T-helper 9 cell (primary cell): ENCODE measurements at places on chromosomes 1 and 21.

GRCh38 chr1:77585610-77586314 lies 96.7 kb downstream of the ZZZ3 start:
- no peak for DNase-seq

DNA sequence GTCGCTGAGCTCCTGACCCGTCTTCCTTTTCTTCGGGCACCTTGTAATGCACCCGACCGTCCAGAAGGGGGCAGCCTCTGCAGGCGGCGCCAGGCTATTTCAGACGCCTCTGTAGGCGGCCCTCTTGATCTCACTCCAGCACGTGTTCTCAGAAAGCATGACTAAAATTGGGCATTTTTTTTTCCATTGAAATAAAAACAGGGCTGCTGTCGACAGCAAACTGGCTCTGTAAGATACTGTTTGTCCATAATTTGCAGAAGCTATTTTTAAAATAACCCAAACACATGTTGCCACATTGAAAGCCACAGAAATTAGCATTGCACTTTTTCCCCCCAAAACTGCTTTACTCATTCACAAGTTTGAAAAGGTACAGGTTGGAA lies 78.0 kb downstream of the STUM start:
- DNase-seq, result peak; percentile 67

- DNase-seq, result no peak
Observed at GRCh38 chr1:2288311-2288710, 60.2 kb downstream of the SKI start.

DNA sequence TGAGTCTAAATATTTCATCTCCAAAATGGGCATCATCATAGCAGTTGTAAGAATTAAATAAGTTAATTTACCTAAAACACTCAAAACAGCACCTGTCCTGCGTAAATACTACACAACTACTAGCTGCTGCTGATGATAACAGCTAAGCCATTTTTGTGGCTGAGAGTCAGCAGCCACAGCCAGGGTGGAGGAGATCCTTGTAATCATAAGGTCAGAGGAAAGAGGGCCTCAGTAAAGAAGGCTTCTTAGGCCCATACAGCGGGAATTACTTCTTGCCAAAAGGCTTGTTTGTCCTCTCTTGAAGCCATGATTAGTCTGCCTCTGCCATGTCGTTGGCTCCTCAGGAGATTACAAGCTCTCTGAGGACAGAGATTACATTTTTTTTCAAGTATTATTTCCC lies 245.0 kb downstream of the FGGY start:
- no peak for DNase-seq

GRCh38 chr1:207579436-207579799 lies 65.5 kb upstream of the CR1L start:
- no peak for DNase-seq

DNA sequence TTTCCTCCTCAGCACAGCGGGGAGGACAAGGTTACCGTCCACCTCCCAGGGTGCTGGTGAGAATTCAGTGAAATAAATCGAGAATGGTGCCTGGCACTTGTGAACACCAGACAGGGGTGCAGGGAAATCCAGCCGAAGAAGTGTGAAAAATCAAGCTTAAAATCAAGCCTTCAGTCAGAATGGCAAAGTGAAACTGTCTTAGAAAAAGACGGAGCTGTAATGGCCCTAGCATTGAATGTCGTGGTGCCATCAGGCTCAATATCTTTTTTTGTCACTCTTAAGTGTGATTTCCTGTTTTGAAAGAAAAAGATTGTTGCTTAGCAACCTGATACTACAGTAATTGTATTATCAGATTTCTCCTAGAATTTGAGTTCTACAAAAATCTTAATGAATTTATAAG lies 22.1 kb downstream of the EDARADD start:
- DNase-seq, result peak; percentile 7

DNA sequence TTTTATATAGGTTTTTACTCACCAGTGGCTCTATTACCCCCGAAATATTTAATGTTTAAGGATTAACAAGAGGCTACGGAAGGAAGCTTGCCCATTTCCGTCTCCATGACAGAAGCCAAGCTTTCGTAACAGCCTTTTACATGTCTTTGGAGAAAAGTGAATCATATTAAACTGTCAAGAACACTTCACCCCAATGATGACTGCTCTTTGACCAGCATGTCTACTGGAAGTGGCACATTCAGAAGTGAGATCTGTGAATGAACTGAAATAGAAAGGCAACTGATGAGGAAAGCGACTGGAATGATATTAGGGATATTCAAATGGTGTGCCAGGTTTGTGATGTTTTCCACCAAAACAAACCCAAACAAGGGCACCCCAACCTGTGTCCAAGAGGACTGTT lies 8.5 kb upstream of the PRDM15 start:
- DNase-seq, result no peak

DNA sequence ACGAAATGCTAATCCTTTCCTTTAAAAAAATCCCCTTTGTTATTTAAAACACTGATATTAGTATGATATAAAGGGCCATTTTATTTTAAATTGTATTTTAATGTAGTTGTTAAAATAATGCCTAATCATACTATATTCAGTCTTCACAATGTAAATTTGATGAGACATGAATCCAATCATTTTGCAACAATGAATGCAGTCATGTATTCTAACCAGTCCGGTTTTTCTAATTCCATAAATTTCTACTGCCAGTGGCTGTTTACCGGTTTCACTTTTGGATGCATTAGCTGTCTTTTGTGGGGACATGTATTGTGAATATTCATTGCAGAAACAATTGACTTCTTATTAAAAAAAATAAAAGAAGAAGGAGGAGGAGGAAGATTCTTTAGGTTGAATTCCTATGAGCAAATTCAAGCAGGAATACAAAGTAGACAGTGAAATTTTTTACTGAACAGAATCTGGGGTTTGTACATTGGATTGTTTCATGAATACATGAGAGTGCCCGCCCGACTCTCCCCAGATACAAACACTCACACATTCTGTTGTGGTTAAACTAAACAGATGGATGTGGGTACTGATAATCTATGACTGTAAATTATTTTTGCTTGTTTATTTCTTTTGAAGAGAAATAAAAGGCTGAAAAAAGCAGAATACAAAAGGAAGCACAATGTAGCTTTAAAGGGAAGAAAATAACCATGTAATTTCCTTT lies 624.8 kb upstream of the PTBP2 start:
- no peak for DNase-seq

DNA sequence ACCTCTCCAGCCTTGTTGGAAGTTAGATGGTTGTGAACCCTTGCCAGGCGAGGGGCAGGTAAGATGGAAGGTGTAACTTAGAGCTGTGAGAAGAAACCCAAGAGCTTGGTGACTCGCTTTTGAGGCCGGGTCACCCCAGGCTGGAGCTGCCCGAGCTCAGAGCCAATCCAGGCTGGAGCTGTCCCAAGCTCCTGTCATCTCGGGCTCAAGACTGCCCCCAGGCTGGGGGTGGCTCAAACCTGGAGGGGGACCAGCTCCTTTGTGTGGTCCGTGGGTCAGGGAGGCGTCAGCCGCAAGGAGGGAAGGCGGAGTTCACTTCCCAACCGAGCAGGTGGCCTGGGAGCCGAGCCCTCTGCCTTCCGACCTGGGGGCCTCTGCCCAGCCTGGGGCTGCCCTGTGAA lies 2.0 kb downstream of the HUNK start:
- DNase-seq, result no peak

- DNase-seq, result no peak
Observed at GRCh38 chr1:87398641-87399040, 70.0 kb downstream of the LMO4 start.

GRCh38 chr1:25080294-25081209 lies 150.5 kb upstream of the RUNX3 start:
- DNase-seq, result no peak

- no peak for DNase-seq
Observed at GRCh38 chr1:12745992-12746323, at the start of gene CFAP107. TSS of gene CFAP107 (plus strand) at chr1:12746200. CDS start at chr1:12746431, 231 bp downstream.

GRCh38 chr1:11535761-11536572 lies 57.0 kb downstream of the DISP3 start:
- DNase-seq, result no peak

- no peak for DNase-seq
Observed at GRCh38 chr1:167630568-167631385, 745 bp downstream of the RCSD1 start.

DNA sequence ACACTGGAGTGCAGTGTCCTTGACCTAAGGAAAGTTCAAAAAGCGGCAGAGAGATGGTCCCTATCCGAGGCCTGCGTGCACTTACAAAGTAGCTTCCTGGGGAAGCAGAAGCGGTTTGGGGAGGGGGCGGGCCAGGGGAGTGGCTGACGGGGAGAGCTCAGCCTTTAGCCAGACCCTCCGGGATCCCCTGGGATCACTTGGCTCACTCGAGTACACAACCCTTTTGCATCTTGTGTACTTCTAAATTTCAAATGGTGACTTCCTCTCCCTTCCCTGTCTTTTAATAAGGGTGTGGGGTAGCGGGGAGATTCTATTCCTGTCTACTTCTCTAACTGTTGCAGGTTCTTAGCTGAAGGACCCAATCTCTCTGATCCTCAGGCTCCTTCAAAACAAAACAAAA lies 18.1 kb upstream of the SNX27 start:
- DNase-seq, result no peak

DNA sequence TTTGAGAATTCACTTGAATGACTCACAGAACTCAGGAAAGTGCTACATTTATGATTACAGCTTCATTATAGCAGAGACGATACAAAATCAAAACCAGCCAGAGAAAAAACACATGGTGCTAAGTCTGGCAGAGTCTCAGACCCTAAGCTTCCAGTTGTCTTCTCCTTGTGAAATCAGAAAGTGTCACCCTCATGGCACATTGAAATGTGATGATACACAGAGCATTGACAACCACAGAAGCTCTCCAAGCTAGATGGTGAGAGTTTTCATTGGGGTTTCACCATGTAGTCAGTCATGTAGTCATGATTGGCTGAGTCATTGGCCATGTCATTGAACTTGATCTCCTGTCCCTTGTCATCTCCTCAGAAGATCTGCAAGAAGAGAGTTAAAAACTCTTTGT lies 526.6 kb downstream of the MRPL39 start:
- DNase-seq, result no peak
